IMR-90 (cell line): ENCODE measurements at places on chromosomes 4 and X. TPM values are rescaled to one million over a fixed set of nuclear protein-coding genes. Genes with fewer than 3 reads are reported as not detected.

GRCh38 chrX:81304563-81304962, 102.7 kb downstream of the SH3BGRL start:
- DNase-seq = no peak

The GYG2 gene
- 9.2 and 13.1 TPM in 2 replicates for total RNA-seq

The IDH3G gene
- 75.8 and 79.4 TPM in 2 replicates for total RNA-seq

The ADH7 gene
- not detected in 2 replicates for total RNA-seq

- DNase-seq = peak; percentile 75
These were observed 90.6 kb downstream of the MID1IP1 start for GRCh38 chrX:38891641-38892413.

- no peak for DNase-seq
These were observed 38.7 kb downstream of the PPP1R2C start for GRCh38 chrX:42739258-42739657.

DNA sequence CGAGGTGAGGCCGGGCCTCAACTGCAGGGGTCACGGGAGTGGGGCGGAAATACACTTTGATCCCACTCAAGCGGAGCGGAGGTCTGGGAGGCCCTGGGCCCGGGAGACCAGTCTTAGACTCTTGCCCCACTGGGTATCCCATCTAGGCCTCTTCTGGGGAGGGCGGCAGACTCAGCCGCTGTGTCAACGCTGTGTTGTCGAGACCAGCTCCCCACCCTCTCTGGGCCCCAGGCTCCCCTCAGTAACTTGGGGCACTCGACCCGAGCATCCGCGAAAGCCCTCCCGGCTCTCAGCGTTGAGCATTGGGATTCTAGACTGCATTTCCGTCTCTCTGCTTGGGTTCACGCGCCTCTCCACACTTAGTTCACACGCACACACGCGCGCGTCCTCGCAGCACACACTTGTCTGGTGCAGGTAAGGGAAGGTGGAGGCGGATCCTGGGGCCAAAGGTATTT, 1.7 kb downstream of the NKX3-2 start:
- DNase-seq = no peak

GRCh38 chrX:154727871-154728270, 23.0 kb downstream of the GAB3 start:
- peak; percentile 76 for DNase-seq

GRCh38 chr4:54428940-54429339, 199.8 kb downstream of the PDGFRA start:
- no peak for DNase-seq

The BEX2 gene
- 0.28 TPM in 1 of 2 replicates, not detected in the other for total RNA-seq

DNA sequence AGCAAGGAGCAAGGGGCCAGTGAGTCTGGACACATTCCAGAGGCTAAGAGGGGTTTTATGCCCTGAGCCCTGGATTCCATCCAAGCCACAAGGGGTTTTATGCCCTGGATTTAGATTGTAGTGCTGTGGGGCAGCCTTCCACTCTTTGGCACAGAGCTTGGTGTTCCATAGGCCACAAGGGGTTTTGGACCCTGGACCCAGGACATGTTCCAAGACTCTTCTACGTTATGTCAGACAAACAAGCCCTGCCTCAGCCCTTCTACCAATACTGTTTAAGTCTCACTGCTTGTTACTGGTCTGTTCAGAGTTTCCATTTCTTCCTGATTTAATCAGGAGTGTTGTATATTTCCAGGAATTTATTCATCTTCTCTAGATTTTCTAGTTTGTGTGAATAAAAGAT, 12.8 kb upstream of the SCARB2 start:
- no peak for DNase-seq

DNA sequence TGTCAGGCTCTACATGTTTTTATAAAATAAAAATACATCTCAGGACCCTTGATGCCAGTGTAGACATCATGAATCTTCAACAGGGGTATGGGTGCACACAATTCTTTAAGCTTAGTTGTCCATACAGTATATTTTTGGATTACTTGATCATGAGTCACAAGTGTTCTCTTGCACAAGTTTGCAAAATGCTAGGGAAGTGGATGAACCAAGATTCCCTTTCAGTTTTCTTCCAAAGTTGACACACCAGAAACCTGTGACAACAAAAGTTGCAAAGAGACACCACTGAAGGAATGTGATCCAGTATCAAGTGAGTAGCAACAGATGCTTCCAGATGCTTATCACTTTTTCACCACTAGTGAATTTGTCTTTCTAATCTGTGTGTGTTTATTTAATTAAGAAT, 1021.2 kb downstream of the PCDH7 start:
- no peak for DNase-seq

GRCh38 chr4:183398298-183399125, 45.9 kb upstream of the CDKN2AIP start:
- DNase-seq = peak; percentile 69

DNA sequence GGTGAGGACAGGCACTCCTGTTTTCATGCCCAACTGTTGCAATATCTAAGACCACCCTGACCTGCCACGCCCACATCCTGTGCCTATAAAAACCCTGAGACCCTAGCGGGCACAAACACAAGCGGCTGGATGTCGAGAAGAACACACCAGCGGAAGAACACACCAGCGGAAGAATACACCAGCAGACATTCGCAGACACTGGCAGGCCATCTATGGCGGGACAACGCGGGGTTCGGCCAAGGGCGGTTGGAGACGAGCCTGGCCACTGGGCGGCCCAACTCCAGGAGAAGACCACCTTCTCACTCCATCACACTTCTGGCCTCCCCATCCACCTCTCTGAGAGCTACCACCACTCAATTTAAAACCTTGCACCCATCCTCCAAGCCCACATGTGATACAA, 361.4 kb downstream of the FAT4 start:
- DNase-seq = no peak

DNA sequence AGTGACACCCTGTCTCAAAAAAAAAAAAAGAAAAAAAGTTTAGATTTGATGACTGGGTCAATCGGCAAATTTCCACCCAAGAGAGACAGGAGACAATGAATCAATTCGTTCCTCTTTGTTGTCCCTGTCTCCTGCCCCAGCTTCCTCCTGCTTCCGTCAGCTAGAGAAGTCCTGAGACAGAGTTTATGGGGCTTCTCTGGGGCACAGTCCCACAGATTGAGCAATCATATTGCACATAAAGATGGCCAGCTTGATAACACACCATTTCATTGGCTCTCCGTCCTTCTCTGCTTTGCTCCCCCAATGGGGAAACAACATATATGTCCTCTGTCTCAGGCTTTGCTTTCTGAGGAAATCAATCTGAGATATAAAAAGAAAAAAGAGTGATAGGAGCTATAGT, 78.4 kb upstream of the FUNDC1 start:
- DNase-seq = no peak

- DNase-seq = no peak
These were observed 16.5 kb downstream of the ART3 start for GRCh38 chr4:76091052-76091451.

- DNase-seq = no peak
These were observed 731.8 kb downstream of the KCTD8 start for GRCh38 chr4:43716721-43717395.

The ZNF630 gene
- 0.28 and 0.54 TPM in 2 replicates for total RNA-seq

DNA sequence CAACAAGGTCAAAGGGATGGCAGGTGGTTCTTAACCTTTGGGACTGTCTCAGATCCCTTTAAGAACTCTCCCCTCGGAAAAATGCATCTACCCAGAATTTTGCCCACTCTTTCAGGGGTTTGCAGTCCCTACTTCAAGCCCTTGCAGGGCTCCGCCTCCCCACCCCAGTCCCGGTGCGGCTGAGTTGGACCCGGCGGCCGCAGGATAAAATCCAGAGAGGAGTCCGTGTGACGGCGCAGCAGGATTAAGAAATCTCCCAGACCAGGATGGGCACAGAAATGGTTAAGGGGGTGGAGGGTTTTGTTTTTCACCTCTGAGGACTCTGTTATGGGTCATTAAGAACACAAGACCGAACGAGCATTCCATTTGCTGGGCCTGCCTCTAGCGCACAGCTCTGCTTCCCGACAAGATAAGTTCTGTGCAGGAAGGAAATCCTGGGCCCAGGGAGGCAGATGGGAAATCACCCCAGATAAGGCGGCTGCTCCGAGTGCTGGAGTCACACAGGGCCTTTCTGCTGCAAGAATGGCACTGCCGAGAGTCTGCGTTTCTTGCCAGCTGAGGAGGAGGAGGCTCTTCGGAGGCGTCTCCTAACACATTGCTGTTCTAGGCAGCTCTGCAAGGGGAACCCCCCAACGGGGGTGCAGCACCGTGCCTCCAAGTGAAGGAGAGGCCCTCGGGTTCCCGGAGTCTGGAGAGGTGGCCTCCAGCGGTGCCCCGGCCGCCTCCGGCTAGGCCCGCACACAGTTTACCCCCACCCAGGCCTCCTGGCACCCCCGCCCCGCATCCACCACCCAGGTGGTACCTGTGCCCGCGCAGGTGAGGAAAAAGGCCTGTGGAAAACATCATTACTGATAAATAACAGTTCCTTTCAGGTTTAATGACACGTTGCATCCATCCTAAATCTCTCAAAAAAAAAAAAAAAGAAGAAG, 277.6 kb downstream of the BCOR start:
- DNase-seq = no peak

DNA sequence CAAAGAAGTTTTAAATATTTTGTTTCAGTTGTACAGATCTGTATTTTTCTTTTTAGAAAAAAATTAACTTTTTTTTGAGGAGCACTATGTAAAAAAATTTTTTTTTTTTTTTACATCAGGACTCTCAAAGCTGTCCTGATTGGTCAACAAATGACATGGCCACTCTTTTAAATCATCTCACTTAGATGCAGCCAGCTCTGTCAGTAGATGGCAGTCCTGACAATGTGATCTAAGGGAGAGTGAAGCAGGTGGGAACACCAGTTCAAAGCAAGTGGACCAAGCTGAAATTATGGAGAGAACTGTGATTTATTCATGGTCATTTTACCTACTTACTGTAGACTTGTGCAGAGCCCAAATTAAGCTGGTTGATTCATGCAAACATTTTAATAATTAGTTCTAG, 174.7 kb upstream of the GPRIN3 start:
- peak; percentile 53 for DNase-seq

The RFC1 gene
- total RNA-seq = 49.3 and 57.8 TPM in 2 replicates

GRCh38 chr4:147816382-147817254, 84.7 kb downstream of the ARHGAP10 start:
- no peak for DNase-seq

The ENPEP gene
- 0.18 and 0.28 TPM in 2 replicates for total RNA-seq

DNA sequence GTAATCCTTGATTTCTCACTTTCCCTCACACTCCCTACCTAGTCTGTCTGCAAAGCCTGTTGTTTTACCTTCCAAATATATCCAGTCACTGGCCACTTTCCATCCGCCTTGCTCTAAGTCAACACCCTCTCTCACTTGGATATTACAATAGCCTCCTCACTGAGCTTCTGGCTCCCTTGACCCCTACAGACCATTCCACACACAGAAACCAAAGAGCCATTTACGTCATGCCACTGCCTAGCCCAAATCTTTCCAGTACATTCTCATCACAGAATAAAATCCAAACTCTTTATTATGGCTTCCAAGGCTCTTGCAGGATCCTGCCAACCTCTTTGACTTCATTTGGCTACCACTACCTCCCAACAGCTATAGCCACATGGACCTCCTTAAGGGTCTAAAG, 25.7 kb upstream of the ARHGEF9 start:
- DNase-seq = no peak

GRCh38 chrX:100373673-100374072, 36.4 kb downstream of the PCDH19 start:
- DNase-seq = no peak

The TLL1 gene
- total RNA-seq = not detected in 2 replicates

The HHIP gene
- 6.6 and 8.6 TPM in 2 replicates for total RNA-seq

- no peak for DNase-seq
These were observed 15.6 kb upstream of the NAT8L start for GRCh38 chr4:2043396-2044118.

The PHOX2B gene
- not detected in 2 replicates for total RNA-seq

DNA sequence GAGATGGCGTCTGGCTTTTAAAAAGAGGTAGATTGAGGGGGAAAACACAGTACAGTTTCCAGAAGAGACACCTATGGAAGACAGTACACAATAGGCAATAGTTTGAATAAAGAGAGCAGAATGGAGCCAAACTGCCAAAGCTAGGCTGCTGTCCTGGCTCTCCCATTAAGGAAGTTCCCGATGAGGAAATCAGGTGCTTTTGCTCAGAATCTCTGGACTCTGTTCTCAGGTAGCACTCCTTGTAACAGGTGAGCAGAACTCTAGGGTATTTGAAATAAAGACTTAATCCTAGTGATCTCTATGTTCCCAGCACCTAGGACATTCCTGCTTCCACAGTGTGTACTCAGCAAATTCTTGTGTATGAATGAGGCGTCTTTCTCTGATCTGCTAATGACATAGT, 1.6 kb downstream of the EGF start:
- DNase-seq = no peak

The ADGRL3 gene
- 2.2 and 2.5 TPM in 2 replicates for total RNA-seq

DNA sequence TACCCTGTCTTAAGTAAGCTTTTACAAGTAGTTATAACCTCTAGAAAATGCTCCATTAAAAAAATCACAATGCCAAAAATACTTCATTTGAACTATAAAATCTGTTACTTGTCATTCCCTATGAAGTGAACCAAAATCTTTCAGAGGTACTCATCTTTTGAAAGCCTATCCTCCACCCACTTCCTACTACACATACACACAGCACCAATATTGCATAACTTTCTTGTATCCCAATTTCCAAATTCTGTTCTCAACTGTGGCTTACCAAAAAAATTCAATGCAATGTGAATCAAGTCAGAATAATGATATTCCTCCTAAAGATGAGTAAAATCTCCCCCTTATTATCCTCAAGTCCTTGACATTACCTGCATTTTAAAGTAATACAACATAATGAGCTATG, 15.9 kb downstream of the DHX15 start:
- DNase-seq = no peak

The OTUD6A gene
- not detected in 2 replicates for total RNA-seq

The MAOA gene
- 0.36 and 0.56 TPM in 2 replicates for total RNA-seq

DNA sequence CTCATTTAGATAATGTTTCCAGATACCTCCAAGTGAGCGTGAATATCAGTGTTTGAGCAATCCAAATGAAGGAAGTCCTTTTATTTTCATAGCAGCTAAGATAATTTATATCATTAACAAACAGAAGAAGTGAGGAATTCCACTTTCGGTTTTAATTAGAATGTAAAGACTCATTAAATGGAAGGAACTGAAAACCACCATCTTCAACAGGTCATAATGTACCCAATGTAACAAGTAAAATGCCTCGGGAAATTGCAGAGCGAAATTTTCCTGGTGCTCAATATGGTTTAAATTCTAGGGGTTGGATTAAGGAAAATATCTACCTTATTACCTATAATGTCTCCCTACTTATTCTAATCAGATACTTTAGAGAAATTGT, 33.9 kb upstream of the SLC9A7 start:
- DNase-seq = no peak

The CSAG2 gene
- not detected in 2 replicates for total RNA-seq

- DNase-seq = no peak
These were observed 456 bp downstream of the PPARGC1A start for GRCh38 chr4:23889391-23889790.

GRCh38 chrX:49111791-49112190, 11.7 kb downstream of the GPKOW start:
- no peak for DNase-seq

DNA sequence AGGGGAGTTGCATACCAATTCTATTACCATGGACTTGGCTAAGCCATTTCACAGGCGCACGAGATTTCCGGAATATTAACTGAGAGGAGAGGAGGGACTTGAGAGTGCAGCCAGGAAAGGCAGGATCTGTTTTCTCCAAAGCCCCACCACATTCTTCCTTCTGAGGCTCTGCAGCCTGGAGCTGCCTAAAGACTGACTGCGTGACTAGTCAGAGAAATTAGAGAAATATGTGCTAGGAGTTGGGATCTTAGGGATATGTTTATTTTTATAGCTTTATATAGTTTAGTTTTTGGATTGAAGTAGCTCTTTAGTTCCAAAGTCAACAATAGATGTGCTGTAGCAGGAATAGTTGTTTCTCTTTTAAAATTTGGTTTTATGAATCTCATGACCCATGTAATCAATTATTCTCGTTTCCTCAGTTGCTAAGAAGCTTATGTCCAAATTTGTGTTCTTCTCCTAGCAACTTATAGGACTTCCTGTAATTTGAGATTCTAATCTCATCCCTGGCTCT, 300.1 kb upstream of the DDX53 start:
- peak; percentile 90 for DNase-seq
